Activated naive CD4-positive, alpha-beta T cell treated with anti-CD3 and anti-CD28 coated beads, Interleukin-2, amount 50 U/mL, for 72 hours (primary cell): ENCODE measurements at places on chromosomes 5 and 9. TPM values are rescaled to one million over a fixed set of nuclear protein-coding genes. Genes with fewer than 3 reads are reported as not detected.

Gene SLIT3
- total RNA-seq: 2.0 TPM

Gene HINT2
- total RNA-seq: 27.2 TPM

Gene ANXA1
- 13.9 TPM for total RNA-seq

Gene RNF183
- 0.29 TPM for total RNA-seq

GRCh38 chr9:113511856-113512761, 48.6 kb downstream of the RGS3 start:
- peak; percentile 66 for DNase-seq

DNA sequence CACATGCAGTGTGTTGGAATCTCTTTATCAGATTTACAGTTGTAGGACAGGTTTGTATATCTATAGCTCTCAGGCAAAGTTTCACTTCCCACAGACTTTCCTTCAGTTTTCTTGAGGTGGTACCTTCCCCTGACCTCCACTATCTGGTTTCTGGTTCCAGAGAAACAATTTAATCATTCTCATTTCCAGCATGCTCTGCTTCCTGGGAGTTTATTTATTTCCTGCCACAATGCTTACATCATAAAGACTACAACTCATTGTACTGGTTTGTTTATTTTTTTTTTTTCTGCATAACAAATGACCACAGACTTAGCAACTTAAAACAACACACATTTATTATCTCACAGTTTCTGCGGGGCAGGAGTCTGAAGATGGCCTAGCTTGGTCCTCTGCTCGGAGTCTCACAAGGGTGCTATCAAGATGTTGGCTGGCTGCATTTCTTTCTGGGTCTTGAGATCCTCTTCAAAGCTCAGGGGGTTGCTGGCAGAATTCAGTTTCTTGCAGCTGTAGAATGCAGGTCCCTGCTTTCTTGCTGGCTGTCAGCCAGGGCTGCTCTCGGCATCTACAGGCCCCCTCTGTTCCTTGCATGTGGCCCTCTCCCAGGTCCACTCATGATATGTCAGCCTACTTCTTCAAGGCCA, 247.7 kb downstream of the ENC1 start:
- no peak for DNase-seq

DNA sequence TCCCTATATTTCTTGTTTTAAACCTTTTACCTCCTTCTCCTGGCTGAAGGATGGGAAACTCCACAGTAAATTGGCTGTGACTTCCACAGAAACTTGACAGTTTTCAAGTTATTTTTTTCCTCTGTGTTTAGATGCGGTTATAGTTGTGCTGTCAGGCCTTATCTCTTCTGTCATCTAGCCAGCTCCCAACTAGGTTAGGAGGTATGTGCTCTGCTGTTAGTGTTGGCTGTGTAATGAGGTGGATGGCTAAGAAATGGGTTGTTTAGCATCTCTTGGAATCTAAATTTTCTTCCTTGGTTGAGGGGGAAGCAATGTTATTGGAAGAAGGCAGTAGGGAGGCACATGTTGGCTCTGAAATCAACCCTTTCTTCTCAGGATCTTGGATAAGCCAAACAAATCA, 149.9 kb upstream of the RUSC2 start:
- no peak for DNase-seq

Gene HTR4
- not detected for total RNA-seq

DNA sequence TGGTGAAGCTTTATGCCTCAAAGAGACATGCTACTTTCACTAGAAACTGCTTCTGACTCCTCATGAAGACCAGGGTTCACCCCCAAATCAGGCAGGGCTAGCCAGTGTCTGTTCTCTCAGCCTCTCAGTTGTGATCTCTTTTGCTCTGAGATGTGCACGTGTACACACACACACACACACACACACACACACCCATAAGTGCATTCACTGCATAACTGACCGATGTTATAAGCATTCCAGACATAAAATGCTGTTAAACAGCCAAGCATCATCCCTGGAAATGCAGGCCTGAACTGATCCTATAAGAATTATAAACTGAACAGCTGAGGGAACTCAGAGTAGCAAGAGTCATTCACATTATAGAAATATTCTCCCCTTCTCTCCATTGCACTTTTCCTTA, 85.0 kb downstream of the FSTL4 start:
- no peak for DNase-seq

DNA sequence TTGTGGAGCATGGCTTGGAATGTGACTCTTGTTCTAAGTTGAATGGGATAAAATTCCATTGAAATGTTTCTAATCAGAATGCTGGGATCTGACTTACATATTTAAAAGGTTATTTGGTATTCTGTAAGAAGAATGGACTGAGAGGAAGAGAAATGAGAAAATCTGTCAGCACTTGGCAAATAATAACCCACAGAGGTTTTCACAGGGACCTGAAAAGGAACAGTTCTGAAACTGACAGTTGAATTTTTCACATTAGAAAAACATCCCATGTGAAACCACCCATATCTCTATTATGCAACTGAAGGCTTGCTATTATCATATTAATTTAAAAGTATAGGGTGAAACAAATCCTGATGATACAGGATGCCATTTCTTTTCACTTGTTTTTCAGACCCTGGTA, 302.7 kb downstream of the EPB41L4A start:
- DNase-seq: no peak

GRCh38 chr9:130668659-130669058, 4.3 kb downstream of the PRDM12 start:
- DNase-seq: no peak

- DNase-seq: no peak
These were observed 946 bp downstream of the ADCY2 start for GRCh38 chr5:7396713-7397454.

DNA sequence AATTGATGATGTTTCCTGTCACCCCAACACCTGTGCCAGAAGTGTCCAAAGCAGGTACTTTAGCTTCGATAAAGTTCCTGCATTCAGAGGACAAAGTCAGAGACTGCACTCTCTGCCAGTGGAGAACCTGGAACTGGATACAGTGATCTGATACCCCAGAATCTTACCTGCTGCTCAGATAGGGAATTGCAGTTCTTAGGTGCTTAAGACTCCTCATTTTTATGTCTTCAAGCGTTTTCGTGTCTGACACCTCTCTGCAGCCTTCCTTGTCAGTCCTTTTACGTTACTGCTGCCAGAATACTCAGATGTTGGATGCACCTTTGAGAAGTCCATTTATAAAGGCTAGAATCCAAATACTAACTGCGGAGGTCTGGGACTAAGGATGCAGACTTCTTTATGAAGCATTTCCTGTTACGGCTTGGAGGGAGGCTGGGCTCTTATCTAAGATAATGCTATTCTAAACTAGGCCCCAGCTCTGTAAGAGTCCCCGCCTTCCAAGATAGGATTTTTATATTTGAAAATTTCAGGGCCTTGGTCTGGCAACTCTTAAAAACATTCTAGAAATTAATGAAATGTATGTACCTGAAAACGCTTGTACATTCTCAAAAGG, 1.9 kb downstream of the ISOC1 start:
- DNase-seq: no peak

DNA sequence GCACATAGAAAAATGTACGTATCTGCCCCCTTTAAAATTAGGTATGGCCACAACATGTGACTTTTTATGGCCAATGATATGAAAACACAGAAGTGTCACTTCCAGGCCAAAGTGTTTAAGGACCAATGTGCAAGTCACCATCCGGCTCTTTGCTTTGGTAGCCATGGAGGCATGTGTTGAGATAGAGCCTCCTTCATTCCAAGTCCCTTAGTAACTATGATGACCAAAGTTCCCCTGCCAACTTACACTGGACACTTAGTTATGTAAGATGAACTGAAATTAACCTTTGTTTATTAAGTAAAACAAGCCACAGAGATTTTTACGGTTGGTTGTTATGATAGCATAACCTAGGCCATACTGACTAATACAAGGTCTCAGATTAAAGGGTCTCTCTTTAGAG, 51.0 kb downstream of the FBN2 start:
- DNase-seq: no peak

GRCh38 chr9:17422994-17423680, 155.7 kb upstream of the SH3GL2 start:
- DNase-seq: no peak

Gene PKD2L2
- 0.48 TPM for total RNA-seq

GRCh38 chr9:123287639-123288038, 19.3 kb upstream of the STRBP start:
- DNase-seq: no peak

Gene RGS7BP
- total RNA-seq: not detected

Gene NDST1
- 0.87 TPM for total RNA-seq

- DNase-seq: no peak
These were observed 51.2 kb upstream of the HMHB1 start for GRCh38 chr5:143760755-143761154.

GRCh38 chr5:172523146-172523745, 68.9 kb upstream of the SH3PXD2B start:
- no peak for DNase-seq

DNA sequence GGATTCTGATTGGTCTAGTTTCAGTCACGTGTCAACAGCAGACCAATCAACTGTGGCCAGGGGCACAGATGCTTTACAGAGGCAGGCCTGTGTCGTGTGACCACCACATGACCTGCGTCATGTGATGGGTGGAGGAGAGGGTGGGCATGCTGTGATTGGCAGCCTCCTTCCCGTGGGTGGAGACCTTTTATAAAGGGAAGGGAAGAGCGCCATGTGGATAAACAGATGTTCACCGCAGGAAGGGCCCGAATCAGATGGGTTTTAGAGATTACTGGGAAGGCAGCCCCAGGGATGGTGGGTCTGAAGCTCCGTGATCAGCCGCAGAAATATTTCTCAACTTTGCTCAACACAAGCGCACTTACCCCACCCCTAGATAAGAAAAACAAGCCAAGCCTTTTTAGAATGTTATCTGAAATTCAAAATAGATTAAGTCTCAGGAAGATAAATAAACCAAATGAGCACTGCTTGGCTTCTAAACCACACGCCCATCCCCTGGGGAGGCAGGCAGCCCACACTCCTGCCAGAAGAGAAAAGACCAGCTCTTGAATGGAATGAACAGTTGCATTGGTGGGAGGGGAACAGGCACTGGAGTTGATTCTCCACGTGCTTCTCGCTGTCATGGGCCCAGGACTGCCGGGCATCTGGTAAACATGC, 43.6 kb downstream of the ROPN1L start:
- DNase-seq: no peak

DNA sequence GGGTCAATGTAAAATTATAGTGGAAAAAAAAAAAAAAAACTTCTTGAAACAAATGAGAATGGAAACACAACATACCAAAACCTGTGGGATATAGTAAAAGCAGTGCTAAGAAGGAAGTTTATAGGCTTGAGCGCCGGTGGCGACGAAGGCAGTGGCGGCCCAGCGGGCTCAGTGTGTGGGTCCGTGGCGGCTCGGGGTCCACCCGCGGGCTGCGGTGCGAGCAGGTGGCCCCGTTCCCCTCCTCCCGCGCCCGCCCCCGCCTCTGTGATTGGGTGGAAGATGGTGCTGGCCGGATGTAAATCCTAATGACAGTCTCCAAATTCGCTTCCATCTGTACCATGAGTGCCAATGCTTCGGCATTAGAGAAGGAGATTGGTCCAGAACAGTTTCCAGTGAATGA, 57.5 kb upstream of the TLX3 start:
- no peak for DNase-seq

DNA sequence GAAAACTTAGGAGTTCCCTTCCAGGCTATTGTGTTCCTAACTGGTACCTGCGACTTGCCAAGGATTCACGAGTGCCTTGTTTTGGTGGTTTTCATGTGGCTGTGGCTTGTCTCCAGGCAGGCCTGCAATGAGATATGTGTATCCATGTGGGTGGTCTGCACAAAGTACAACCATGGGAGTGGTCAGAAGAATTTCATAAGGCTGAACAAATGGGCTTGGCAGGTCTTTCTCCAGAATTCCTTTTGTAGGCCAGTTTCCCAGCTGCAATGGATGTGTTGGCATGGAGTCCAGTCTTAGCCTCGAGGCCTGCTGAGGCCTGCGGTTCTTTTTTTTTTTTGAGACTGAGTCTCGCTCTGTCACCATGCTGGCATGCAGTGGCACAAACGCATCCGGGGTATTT, 28.8 kb upstream of the MELK start:
- DNase-seq: no peak

- DNase-seq: no peak
These were observed 26.2 kb upstream of the HSPA9 start for GRCh38 chr5:138601444-138601843.

Gene SELENOP
- not detected for total RNA-seq

GRCh38 chr5:22947921-22948320, 94.8 kb upstream of the CDH12 start:
- DNase-seq: no peak

DNA sequence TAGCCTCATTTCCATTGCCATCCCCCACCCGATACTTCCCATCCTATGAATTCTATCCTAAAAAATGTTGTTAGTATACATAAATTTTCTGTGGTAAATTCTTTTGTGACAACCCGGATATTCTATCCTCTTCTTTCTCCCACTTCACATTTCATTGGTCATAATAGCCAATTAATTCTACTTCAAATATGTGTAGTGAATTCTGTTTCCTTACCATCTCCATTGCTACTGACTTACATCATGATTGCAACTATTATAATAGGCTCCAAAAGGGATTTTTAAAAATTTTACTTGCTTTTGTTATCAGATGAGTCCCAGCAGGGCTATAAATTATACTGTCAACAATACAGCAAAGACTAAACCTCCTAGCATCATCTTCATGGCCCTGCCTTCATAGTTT, 1326.8 kb downstream of the PTPRD start:
- no peak for DNase-seq

DNA sequence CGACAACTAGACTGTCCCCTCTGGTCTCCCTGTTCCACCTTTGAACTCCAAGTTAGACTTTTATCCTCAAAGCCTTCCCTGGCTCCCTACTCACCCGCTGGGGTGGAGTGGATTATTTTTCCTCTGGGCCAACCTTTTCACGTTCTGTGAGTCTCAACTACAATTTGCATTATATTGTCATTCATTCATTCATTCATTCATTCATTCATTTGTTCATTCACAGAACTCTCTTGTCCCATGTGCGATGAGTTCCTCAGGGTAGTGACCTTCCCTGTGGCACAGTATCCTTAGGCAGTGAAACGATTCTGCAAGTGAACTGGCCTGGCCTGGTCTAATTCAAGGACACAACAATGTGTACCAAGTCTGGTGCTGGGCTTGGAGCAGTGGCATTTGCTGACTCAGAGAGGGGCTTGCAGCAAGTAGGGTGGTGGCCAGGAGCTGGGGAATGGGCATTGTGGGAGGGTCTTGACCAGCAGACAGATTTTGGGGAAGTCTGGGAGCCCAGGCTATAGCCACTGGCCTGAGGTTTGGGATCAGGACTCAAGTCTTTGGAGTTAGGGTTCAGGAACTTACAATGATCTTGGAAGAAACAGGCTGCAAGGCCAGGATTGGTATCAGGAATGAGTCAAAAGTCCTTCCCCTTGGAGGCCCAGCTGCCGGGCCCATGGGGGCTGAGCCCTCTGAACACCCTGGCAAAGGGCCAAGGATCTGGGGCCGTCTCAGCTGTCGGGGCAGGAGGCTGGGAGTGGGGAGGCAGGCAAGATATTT, 37.2 kb upstream of the COL15A1 start:
- DNase-seq: no peak
